ENCODE measurements at places on chromosomes 4 and X.

GRCh38 chrX:150886381-150886780 is 12.1 kb downstream of the CD99L2 start:
- DNase-seq = no peak

DNA sequence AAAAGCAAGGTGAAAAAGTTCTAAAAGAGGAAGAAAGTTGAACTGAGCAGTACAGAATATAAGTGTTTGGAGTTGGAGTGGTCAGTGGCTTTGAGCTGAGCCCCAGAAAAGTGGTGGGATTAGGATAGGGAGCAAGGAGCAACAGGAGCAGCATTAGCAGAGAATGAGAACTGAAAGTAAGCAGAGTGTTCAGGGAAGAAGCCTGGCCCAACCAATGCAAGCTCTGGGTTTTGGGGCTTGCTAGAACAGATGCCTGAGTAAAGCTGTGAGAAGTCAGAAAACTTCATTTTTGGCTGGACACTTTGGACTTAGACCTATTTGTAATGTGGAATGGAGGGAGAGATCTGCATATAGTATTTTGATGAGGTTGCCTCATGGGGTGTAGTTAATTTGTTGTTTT is 17.8 kb downstream of the JADE1 start:
- DNase-seq = no peak

DNA sequence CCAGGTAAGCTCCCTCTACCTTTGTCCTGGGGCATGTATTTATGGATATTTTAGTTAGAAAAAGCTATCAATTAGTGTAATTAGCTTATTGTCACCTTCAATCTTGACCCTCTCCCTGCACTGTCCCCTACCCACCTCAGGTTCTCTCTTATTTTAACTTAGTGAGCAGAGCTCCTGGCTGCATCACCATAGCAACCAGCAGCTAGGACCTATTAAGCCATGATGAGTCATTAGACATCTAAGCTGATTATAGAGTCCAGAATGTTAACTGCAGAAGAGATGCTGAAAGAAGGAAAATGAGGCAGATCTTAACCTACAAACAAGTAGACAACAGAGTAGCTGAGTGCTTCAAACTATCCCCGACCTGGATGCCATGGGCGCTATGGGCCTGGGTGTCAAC is 36.6 kb downstream of the MAGEE2 start:
- no peak for DNase-seq

DNA sequence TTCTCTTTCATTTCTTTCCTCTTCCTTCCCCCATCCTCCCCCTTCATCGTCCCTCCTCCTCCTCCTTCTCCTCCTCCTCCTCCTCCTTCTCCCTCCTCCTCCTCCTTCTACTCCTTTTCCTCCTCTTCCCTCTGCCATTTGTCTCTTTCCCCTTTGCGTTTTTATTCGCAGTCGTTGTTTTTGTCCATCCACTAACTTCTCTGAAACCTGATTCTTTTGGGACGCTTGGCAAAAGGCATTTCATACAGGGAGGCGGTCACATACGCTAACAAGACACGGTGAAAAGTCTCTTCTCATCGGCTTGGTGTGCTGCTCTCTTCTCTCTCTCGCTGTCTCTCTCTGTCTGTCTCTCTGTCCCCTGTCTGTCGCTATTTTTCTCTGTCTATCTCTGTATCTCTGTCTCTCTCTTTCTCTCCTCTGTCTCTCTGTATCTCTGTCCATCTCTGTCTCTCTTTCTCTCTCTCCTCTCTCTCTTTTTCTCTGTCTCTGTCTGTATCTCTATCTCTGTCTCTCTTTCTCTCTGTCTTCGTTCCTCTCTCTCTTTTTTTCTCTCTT is 5.4 kb upstream of the SHOX start:
- no peak for DNase-seq

GRCh38 chr4:186422296-186422695 is 133.1 kb downstream of the MTNR1A start:
- no peak for DNase-seq

GRCh38 chrX:151396042-151396824 is 773 bp upstream of the VMA21 start:
- DNase-seq = peak; percentile 49

- DNase-seq = no peak
Observed at GRCh38 chrX:115023139-115023538, 5.7 kb upstream of the IL13RA2 start.

DNA sequence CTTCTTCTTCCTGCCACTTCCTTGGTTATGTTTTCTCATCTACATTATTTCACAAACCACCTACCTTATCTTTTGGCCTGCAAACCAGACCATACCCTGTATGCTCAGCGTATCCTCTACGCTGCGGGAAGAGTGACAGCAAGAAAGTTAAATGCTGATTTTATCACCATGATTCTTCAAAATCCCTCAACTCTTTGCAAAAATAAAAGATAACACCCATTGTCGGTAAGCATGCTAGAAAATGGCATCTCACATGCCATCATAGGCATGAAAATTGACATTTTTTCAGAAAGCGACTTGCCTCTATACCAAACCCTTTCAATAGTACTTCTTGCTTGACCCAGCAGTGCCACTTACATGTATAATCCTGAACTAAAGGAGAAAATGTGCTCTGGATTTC is 102.0 kb downstream of the HPGD start:
- DNase-seq = no peak

GRCh38 chr4:12409507-12410190 is 981.0 kb upstream of the HS3ST1 start:
- DNase-seq = no peak

- no peak for DNase-seq
Observed at GRCh38 chr4:145613566-145614232, 5.5 kb upstream of the MMAA start.

GRCh38 chr4:26105337-26105736 is 191.3 kb downstream of the SMIM20 start:
- DNase-seq = no peak

DNA sequence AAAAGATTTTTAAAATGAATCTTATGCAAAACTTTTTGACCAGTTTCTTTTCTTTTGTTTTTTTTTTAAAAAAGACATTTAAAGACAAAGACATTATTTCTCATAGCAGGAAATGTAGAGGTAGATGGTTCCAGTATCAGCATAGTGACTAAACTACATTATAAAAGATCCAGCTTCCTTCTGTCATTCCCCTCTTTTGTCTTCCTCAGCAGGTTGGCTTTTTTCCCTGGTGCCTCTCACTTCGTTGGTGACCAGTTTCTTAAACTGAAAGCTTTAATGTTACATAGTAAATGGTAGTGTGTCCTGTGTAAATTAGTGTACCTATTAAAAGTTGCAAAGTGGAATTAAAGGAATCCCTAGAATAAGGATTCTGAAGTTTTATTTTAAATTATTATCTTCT is 36.1 kb downstream of the DCK start:
- DNase-seq = no peak

DNA sequence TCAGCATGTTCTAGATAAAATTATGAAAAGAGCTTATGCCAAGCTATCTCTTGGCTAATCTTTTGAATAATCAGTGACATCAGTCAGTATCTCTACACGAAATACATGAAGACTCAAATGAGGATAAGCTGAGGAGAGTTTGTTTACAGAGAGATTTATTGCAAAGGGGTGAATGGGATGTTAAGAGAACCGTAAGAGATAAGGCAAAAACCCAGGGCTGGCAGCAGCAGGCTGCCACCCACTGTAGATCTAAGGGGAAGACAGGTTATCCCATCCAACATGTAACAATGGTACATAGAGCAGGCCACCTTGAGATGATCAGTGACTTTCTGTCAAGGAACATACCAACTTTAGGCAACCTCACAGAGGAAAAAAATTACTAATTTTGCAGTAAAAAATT is 432.1 kb upstream of the NR3C2 start:
- peak; percentile 7 for DNase-seq

GRCh38 chr4:68183417-68183816 is 53.7 kb upstream of the TMPRSS11F start:
- no peak for DNase-seq

DNA sequence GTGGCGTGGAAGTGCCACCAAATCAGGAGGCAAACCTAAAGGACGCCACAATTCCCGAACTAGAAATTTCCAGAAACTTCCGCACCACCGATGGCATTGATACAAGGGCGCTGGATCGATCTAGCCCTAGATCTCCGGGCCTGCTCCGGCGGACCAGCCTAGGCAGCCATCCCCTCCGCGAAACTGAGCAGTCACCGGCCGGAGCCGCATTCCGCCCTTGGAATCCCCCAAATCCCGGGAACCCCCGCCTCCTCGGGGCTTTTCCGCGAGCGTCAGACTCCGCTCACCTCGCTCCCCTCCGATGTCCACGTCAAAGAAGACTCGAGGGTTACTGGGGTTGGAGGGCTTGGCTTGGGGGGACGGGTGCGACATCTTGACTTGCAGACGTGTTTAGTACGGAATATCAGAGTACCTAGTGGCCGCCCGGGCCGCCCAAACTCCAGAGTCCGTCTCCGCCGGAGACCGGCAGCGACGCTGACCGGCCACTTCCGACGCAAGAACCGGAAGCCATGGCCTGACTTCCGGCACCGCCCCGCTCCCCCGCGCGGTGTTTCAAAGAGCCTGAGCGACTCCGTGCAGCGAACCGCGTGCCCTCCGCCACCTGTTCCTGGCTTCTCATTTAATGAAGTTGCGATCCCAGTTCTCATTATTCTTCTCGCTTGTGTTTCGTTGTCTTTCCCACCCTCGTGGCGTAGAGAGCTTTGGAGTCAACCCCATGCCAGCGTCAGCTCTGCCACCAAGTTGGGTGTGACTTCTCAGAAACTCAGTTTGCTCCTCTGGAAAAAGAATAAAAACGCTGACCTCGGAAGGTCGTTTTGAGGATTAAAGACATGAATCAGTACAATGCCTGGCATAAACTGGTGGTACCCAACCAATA is at the start of gene PPID:
TSS of gene PPID (minus strand) at position 480 of the 877 bp plus-strand sequence. CDS start at position 372, 108 bp downstream.
- peak; percentile 85 for DNase-seq

DNA sequence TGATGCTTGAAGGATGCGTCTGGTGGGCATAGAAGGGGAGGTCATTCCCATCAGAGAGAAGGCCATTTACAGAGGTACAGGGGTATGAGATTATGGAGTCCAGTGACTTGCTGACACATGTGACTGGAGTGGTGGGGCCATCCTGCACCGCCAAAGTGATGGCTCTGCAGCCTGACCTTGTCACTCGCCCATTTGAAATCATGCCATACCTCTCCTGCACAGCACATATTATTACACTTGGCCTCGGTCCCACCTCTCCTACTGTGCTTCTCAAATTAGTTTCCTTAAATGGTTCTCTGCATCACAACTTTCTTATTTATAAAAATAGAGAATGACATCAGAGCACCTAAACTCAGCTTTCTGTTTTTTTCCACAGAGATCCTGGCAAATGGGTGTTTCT is 60.7 kb upstream of the HAND2 start:
- no peak for DNase-seq

- DNase-seq = no peak
Observed at GRCh38 chr4:109912706-109913595, at the start of gene EGF. Gene EGF (plus strand): TSS chr4:109912883. CDS start chr4:109913336, 453 bp downstream.

GRCh38 chr4:25085671-25086070 is 54.9 kb upstream of the LGI2 start:
- DNase-seq = no peak

GRCh38 chrX:118760025-118760424 is 32.6 kb downstream of the IL13RA1 start:
- DNase-seq = no peak

GRCh38 chr4:169256101-169256612 is 14.6 kb downstream of the SH3RF1 start:
- no peak for DNase-seq

DNA sequence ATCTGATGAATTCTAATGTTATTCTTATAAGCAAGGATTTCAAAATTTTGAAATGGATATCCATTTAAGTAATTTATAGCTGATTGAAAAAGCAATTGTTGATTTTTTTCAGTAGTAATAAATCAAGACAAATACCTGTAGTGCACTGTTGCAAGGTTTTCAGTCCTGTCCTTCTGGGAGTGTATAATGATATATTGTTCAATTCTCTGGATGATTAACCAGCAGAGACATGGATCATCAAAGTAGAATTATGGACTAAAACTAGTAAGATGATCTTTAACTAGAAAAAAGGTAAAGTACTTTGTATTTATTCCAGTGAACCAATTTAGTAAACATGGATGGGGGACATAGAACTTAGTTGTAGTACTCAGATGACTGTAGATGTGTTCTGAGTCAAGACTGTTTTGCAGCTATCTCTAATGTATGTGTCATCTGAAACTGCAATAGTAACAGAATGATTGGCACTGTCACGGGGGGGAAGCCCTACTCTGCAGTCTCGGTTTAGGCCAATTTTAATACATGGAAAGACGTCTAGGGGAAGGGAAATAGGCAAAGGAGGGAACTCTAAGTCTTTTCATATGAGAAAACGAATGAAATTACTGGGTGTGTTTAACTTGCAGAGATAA is 121.9 kb downstream of the GLRA3 start:
- DNase-seq = no peak

DNA sequence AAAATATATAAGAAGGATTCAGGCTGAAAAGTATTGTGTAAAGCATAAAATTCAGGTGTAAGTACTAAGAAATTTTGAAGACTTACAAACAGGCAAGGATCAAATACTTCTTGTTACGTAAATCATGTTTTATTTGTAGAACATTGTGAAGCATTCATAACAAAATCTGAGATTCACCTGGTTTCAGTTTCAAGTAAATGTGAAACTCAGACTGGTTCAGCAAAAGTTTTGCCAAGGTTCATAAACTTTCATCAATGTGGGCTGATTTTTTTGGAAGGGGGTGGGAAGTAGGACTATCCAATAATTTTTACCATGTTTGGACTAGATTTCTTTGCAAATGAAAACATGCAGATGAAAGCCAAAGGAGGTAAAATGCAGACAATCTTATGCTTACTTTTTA is 527.7 kb downstream of the ANKRD50 start:
- DNase-seq = no peak

DNA sequence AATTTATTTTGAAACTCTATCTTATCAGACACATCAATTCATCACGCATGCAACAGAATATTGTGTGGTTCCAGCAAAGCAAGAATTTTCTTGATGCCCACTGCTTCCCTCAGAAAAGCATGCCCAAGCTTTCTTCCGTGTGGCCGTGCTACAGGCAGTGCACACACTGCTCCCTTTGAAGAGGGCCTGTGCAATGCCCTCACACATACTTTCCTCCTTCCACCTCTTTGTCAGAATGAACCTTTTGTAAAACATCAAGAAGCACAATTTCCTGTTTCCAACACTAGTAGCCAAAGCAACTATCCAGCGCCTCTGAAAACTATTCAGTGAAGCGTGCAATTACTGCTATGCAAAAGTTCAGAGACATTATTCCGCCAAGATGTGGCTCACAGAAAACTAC is 201.7 kb downstream of the NLGN4X start:
- DNase-seq = no peak

DNA sequence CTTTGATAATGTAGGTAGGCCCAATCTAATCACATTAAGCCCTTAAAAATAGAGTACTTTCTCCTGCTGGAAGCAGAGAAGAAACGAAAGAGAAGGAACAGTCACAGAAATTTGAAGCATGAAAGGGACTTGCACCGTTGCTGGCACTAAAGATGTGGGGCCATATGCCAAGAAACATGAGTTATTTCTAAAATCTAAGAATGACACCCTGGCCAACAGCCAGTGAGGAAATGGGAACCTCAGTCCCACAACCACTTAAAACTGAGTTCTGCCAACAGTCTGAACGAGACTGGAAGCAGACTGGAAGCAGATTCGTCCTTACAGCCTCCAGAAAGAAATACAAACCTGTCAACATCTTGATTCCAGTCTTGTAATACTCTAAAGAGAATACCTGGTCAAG is 70.1 kb downstream of the CENPC start:
- DNase-seq = no peak
